ENCODE measurements at places on chromosomes 5 and 9. TPM values are rescaled to one million over a fixed set of nuclear protein-coding genes. Genes with fewer than 3 reads are reported as not detected.

GRCh38 chr9:87494970-87495471 lies 2.6 kb upstream of the DAPK1 start:
- peak; percentile 99 for DNase-seq

- DNase-seq, result no peak
Measured at GRCh38 chr5:174309131-174309795, 263.8 kb downstream of the NSG2 start.

The SV2C gene
- not detected for total RNA-seq

DNA sequence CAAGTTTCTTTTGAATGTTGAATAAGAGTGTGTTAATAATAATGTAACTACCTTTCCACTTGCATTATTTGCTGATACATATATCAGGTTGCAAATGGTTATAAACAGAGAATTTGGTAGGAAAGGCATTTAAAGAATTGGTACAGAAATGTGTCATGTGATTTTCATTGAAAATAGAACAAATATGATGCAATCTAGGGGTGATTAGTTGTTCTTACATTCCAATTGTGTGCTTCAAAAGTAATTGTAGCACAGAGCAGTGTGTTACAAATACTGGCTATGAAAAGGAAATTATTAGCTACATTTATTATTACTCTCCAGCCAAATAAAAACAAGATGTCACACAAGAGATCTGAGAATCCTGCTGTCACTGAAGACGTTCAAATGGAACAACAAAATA lies 61.8 kb upstream of the PRDM9 start:
- no peak for DNase-seq

DNA sequence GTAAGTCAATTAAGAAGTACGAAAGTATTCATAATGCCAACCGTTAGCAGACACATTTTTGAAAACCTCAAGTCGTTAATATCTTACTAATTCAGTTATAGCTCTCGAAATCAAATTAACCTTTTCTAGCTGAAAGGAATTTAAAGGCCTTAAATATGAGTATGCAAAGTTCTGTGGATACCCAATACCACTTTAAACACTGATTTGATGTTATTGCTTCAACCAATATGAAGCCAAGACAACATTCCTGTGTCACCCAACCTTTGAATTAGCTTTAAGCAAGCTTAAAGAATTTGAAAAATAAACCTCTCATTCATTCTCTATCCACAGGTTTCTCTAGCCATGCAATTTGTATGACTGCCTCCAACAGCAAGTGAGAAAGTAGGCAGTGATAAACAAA lies 204.5 kb downstream of the MCTP1 start:
- DNase-seq, result no peak

GRCh38 chr5:107516452-107517184 lies 154.1 kb downstream of the EFNA5 start:
- DNase-seq, result peak; percentile 70

DNA sequence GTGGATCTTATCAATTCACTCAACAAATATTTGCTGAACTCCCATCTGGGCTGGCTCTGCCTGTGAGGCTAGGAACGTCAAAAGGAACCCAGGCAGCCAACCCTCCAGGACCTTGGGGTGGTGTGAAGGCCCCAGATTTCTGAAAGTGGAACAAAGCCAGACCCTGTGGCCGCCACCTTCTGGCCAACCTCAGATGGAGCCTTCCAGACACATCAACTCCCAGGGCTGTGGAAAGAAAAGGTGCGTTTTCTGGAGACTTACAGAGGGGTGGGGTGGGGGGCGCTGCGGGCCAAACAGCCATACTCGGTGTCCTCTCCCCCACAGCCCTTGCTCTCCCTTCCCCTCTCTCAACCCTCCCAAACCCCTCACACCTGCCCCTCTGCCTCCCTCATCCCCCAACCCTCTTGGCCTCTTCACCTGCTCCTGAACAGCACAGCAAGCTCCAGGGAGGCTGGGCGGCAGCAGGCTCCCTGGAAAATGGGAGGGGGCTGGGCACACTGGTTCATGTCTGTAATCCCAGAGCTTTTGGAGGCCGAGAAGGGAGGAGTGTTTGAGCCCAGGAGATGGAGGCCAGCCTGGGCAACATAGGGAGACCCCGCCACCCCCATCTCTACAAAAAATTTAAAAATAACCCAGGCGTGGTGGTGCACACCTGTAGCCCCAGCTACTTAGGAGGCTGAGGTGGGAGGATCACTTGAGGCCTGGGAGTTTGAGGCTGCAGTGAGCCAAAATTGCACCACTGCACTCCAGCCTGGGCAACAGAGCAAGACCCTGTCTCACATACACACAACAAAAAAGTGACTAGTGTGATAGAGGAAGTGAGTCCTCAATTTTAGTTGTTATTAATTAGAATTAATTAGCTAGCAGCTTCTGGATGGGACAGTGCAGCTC lies 45.0 kb upstream of the PRRC2B start:
- DNase-seq, result no peak

- DNase-seq, result peak; percentile 53
Measured at GRCh38 chr9:2859776-2860379, 16.0 kb upstream of the PUM3 start.

DNA sequence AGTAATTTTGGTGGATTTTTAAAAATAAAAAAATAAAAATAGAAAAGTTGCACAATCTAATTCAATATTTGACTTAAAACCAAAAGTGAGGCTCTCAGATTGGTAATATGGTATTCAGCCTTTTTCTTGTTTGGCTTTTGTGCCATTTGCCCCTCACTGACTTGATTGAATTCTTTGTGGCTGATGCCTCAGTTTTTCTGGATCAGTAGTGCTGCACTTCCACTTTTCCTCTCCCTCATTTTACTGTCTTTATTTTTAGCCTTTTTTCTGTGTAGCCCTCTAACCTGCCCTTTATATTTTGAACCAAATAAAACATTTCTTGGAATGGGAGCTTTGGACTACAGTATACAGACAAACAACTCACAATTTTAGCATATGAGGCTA lies 3.8 kb upstream of the MSMP start:
- no peak for DNase-seq

DNA sequence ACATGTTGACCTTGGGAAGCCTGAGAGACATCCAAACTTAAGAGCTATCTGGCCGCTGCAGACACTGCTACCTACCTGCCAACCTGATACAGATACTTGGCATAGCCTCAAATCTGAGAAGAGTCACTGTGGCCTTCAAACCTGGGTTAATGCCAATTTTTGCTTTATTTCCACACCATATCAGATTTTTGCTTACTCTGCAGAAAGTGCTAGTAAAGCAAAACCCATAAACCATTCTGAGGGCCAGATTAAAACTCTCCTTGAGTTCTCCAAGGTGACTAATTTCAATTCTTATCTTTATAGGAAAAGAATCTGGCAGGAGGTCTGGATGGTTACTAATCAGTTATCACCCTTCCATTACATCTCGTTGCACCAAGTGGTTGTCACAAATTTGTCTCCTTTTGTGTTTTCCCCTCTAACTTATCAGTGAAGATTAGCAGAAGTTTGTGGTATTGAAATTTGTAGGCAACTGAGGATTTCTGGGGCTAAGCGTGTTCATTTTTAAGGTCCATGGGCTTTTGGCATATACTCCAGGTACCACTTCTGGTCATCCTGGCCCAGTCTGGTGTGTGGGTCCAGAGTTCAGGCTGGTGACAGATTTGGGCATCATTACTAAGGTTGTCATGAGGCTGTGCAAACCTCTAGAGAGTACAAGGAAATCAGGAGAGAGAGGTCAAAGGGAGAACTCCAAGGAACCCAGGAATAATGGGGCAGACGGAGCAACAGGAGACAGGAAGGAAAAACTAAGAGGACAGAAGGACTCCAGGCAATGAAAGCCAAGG lies 177.9 kb downstream of the TSSK1B start:
- no peak for DNase-seq

DNA sequence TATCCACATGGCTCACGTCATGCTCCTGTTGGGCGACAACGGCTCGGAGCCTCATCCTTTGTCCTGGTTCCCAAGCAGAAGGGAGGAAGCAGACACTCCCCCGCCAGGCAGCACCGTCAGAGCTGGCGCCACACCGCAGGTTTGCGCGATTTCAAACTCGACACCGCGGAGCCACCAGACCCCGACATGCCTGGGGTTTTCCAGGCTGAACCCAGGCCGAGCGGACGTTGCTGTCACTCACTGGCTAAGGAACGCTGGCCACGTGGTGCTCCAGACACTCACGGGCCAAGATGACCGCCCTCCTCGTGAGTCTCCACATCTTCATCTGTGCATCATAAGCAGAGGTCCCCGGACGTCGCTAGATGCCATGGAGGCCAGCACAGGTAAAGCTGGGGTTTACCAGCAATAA lies 9.0 kb downstream of the TERT start:
- DNase-seq, result no peak

GRCh38 chr9:128565578-128565977 lies 13.2 kb downstream of the SPTAN1 start:
- DNase-seq, result no peak

DNA sequence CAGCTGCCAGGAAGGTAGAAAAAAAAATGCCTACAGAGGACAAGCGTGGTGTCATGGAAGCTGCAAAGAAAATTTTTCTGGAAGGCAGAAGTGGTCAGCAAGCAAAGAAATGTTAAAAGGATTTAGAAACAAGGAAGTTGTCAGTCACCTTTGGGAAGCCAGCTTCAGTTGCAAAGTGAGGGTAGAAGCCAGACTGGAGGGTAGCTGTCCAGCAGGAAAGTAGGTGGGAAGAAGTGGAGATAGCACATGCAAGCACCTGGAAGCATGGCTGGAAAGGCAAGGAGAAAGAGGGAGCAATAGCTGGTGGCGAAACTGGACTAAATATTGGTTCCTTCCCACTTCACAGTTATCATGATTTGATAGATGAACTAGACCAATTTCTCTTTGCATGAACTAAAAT lies 54.3 kb downstream of the ADRB2 start:
- no peak for DNase-seq

The AMBP gene
- total RNA-seq, result not detected

- no peak for DNase-seq
Measured at GRCh38 chr5:80034559-80034958, 589 bp upstream of the THBS4 start.

The BRINP1 gene
- total RNA-seq, result 0.23 TPM

GRCh38 chr9:131037335-131038255 lies 28.6 kb downstream of the LAMC3 start:
- DNase-seq, result no peak

GRCh38 chr5:103561685-103562452 lies 720 bp downstream of the NUDT12 start:
- DNase-seq, result no peak

All from LHCN-M2 (cell line).